ENCODE measurements at places on chromosomes 3 and 15.

- no peak for DNase-seq
Observed at GRCh38 chr3:25056803-25057351, 371.2 kb upstream of the RARB start.

- no peak for DNase-seq
Observed at GRCh38 chr3:112351823-112352222, 18.9 kb downstream of the CD200 start.

DNA sequence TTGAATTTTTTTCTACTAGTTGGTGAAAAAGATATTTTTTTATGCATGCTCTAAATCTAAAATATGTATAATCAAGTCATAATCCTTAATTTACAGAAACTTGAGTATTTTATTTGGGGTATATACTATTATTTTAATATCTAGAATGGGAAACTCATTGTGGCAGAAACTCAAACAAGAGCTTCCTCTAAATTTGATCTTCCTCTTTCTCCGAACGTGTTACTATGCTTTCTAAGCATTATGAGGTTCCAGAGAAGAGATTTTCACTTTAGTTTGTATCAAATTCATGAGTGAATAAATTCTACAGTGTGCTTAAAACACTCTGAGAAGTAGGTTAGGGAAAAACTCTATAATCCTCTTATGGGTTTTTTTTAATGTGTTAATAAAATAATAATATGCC, 173.1 kb downstream of the POTEB3 start:
- no peak for DNase-seq

DNA sequence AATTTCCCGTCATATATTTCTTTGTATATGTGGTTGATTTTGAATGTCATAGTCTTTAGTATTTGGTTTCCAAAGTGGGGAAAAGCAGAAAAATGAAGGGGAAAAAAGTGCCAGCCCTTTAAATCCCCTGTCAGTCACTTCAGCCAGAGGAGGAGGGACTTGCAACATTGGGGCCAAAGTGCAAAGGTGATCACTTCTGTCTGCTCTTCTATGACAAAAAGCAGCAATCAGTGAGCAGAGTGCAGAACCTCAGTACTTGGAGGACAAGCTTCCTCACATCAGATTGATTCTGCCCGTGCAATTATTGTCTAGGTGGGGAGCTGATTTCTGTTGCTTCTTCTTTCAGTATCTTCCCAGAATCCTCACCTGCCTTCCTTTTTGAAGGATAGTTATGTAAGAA, 60.0 kb downstream of the STT3B start:
- DNase-seq = no peak

- DNase-seq = no peak
Observed at GRCh38 chr3:18372786-18373405, 52.2 kb downstream of the SATB1 start.

DNA sequence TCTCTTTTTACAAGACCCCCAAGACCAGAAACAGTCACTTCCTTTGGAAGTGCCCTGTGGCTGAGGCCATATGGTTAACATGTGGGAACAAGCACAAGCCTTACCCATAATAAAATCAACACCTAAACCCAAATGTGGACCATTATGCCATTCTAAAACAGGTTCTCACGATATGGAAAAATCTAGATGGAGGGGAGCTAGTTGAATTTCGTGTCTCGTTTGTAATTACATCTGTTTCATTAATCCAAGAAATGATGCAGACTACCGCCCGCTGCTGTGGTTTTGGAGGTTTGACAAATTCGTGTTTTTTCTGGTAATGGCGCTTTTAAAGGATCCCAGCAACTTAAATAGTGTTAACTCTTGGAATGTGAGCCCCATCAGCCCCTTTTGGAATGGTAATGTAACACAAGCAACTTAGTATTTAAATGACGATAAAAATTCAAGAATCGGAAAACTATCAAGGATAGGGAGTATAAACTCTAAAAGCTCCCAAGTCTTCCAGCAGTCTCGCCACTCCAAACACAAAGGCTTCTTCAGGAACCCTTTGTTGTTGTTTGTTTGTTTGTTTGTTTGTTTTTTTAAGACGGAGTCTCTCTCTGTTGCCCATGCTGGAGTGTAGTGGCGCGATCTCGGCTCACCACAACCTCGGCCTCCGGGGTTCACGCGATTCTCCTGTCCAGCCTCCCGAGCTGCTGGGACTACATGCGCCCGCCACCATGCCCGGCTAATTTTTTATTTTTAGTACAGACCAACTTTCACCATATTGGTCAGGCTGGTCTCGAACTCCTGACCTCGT, 1.1 kb downstream of the CNBP start:
- DNase-seq = no peak

GRCh38 chr3:36434687-36435426, 54.6 kb downstream of the STAC start:
- DNase-seq = no peak
